ENCODE measurements at places on chromosomes 12 and 14.

GRCh38 chr12:108600702-108601007 is 2.8 kb upstream of the TMEM119 start:
- no peak for DNase-seq

DNA sequence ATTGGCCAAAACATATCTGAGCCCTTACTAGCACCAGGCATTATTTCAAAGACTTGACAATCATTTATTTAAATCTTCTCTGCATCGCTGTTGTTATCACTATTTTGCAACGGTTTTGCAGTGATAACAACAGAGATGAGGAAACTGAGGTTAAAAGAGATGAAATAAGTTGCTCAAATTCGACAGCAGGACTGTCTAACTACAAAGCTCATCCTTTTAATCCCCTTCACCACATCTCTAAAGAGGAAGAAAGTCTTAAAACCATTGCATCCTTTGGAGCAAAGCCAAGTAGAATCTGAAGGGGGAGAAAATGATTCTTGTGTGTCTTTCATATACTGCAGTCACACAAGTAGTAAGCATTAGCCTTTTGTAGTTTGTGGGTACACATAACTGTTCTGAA is 14.8 kb upstream of the ETNK1 start:
- no peak for DNase-seq

- DNase-seq, result no peak
Measured at GRCh38 chr14:97945631-97946030, 1148.4 kb downstream of the VRK1 start.

GRCh38 chr12:14157088-14157747 is 175.8 kb upstream of the GRIN2B start:
- DNase-seq, result no peak

DNA sequence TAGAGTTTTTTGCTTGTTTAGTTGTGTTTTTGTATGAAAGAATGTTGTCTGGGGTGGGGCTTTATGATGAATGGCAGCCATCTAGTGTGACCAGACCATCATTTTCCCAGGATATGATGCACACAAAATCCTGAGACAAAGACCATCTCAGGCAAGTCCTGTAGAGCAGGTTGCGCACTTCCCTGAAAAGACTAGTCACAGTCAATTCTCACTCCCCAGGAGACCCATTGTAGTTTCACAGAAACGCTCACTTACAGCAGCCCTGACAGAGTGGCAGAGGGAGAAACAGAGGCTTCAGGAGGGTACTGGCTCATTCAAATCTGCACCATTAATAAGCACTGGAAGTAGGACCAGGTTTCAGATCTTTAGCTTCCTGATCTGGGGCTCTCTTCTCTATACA is 183.2 kb downstream of the TMEM117 start:
- no peak for DNase-seq

DNA sequence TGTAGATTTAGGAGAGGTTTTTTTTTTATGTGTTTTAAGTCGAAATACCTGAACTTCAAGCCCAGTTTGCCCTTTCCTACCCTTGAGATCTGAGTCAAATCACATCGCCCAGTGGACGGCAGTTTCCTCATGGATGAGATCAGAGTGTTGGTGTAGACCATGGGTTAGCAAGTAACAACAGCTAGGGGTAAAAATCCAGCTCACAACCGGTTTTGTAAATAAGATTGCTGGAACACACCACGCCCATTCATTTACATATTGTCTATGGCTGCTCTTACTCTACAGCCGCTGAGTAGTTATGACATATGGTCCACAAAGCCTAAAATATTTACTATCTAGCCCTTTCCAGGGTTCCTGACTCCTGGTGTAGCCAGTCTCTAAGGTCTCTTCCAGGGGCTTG is 158.5 kb upstream of the PLEKHG7 start:
- no peak for DNase-seq

GRCh38 chr12:41277946-41278267 is 89.8 kb downstream of the PDZRN4 start:
- no peak for DNase-seq

DNA sequence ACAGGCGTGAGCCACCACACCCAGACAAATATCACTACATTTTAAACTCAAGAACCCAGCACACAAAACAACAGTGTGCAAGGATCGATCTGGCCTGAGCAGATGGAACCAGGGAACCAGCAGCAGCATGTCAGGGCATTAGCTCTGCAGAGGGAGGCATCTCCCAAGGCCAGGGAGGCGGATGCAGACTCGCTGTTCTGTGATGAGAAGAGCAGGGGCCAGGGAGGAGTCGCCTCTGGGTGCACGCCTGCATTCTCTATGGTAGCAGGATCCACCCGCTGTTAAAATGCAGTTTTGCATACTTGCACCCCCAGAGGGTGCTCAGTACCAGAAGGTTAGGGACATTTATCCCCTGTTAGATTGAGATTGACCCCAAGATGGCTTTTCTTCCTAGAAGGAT is 17.9 kb downstream of the PGAM5 start:
- no peak for DNase-seq

GRCh38 chr12:89225401-89225800 is 126.9 kb downstream of the DUSP6 start:
- DNase-seq, result peak; percentile 69

DNA sequence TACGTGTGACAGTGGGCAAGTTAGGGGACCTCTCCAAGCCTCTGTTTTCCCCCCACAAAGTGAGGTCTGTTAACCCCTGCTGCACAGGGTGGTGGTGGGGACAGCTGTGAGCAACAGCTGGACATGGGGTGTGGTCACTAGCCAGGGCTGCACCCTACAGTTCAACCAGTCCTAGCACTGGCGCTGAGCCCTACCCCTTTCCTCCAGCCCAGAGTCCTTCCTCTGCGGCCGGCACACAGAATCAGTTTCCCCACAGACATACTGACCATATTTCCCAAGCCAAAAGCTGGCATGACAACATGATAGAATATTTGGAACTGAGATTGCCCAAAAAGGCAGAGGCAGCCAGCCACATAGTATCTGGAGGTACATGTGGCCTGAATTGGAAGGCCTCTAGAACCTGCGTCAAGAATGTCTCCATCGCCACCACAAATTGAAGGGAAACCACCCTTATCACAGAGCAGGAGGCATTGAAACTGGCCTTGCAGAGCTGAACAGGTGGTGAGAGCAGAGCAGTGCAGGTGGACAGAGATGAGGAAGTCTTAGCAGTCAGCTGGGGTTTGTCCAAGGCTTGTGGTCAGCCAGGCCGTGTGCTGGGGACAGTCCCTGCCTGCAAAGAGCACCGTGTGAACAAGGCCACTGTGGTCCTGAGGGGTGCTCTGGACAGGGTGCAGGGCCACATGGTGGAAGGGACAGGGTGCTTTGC is 21.2 kb downstream of the DEGS2 start:
- no peak for DNase-seq

DNA sequence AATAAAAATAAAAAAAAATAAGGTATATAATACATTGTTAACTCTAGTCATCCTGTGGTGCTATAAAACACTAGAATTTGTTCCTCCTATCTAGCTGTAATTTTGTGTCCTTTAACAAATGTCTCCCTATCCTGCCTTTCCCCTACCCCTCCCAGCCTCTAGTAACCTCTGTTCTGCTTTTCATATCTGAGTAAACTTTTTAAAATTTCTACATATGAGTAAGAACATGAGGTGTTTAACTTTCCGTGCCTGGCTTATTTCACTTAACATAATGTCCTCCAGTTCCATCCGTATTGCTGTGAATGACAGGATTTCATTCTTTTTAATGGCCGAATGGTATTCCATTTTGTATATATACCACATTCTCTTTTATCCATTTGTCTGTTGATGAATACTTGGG is 71.3 kb upstream of the GNG2 start:
- DNase-seq, result no peak

DNA sequence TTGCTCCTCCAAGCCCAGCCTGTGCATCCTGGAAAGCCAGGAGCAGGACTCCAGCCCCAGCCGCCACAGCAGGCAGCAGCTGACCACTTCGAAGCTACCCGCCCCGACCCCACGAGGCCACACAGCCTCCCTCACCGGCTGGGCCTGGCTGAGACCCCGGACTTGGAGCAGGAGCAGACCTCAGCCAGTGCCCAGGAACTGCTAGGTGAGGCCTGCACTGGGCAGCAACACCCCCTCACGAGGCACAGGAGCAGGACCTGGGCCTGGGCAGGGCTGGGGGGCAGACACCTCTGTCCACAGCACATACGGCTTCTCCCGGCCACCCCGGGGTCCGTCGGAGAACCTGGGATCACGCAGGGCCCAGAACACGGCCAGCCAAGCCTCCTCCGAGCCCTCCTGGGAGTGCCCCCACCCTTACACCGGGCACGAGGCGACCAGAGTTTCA is 137.4 kb upstream of the C14orf180 start:
- DNase-seq, result no peak

- DNase-seq, result no peak
Measured at GRCh38 chr12:11014234-11014633, 8.2 kb downstream of the TAS2R19 start.

GRCh38 chr12:16555630-16556029 is 50.3 kb downstream of the LMO3 start:
- no peak for DNase-seq

DNA sequence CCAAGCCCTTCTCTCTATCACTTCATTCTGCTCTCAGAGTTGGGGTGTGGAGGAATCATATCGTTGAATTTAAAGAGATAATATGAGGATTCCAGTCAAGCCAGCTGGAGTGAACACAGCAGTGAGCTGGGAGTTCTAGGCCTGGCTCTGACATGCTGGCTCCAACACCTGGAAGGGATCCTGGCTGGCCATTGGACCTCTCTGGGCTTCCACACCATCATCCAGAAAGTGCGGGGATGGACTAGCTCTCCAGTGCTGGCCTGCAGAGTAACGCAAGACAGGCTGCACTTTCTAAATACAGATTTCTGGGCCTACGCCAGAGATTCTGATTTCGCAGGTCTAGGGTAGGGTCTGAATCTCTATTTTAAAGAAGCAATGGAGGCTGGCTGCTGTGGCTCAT is 34.8 kb upstream of the HDAC7 start:
- DNase-seq, result no peak

- DNase-seq, result no peak
Measured at GRCh38 chr12:47751561-47751960, 7.1 kb downstream of the RAPGEF3 start.

GRCh38 chr14:22282417-22282816 is 306.6 kb downstream of the DAD1 start:
- DNase-seq, result no peak

DNA sequence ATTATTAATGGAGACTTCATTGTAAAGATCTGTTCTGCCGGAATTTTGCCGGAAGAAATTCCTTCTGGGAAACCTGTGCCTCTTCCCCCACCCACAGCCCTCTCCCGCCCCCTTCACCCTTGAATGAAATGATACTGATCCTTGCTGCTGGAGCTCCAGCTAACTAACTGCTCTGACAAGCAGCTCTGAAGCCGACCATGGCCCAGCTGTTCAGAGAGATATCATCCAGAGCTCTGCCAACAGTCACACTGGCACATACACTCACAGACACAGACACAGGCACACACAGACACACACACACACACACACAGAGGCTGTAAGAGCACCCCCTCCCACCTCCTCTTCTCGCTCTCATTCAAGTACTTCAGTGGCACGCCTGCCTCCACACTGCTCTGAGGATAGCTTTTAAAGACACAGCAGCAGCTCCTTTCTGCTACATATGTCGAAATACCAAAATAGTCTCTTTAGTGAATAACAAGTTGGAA is 88.6 kb downstream of the R3HDM2 start:
- DNase-seq, result no peak

DNA sequence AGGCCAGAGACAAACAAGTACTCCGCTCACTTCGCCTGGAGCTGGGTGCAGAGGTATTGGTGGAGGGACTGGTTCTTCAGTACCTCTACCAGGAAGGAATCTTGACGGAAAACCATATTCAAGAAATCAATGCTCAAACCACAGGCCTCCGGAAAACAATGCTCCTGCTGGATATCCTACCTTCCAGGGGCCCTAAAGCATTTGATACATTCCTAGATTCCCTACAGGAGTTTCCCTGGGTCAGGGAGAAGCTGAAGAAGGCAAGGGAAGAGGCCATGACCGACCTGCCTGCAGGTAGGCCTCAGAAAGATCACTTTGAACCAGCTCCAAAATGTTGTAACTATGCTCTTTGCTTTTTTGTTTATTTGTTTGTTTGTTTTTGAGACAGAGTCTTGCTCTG is 1.6 kb downstream of the CRADD start:
- no peak for DNase-seq

- peak; percentile 16 for DNase-seq
Measured at GRCh38 chr12:69161829-69162228, 77.5 kb upstream of the CPSF6 start.

DNA sequence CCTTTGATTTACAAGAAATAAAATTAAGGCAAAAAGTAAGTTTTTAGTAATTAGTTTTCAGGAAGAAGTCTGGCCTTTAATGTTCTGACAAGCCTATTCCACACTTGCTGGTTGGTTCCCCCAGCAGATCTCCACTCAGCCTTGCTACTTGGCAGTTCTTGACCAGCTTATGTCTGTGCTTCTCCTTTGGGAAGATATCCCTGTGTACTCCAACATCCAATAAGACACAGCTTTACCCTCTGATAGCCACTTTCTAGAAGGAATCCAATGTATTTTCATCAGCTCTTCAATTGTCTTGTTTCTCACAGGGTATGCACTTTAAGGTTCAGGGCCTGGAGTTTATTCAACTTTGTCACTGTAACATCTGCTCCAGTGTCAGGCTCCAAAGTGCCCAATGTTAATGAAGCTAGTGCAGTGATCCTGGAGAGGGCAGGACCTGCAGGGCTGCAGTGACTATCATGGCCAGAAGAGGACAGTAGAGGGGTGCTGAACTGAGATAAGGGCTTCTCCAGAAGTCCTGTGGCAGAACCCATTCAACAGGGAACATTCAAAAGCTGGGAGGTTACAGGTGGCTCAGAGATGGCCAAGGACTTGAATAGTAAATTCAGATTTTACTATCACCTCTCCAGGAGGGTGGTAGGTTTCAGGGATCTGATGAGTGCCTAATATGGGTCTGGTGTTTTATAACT is 22.9 kb downstream of the JKAMP start:
- peak; percentile 60 for DNase-seq

- no peak for DNase-seq
Measured at GRCh38 chr14:61266436-61266835, 14.7 kb downstream of the TMEM30B start.

- no peak for DNase-seq
Measured at GRCh38 chr12:12693111-12693671, 2.8 kb downstream of the GPR19 start.

DNA sequence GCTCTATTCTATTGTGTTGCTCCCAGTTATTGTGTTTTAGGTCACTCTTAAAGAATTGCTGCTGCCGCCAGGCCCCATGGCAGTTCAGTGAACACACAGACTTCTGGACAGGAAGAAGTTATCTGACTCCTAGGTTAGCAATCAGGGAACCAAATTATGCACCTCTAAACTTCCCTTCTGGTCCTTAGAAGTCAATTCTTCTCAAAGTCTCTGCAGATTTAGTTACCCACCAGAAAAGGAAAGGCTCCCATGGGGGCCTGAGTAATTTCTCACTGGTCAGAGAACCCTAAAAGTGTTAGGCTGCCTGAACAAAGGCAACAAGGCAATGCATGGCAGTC is 10.0 kb downstream of the EMP1 start:
- DNase-seq, result no peak

- DNase-seq, result no peak
Measured at GRCh38 chr12:75489187-75489586, 8.6 kb downstream of the GLIPR1 start.

- no peak for DNase-seq
Measured at GRCh38 chr14:32696325-32697091, 242.2 kb upstream of the NPAS3 start.

Data from EL (cell line).